ENCODE measurements at places on chromosomes 3 and 15.

DNA sequence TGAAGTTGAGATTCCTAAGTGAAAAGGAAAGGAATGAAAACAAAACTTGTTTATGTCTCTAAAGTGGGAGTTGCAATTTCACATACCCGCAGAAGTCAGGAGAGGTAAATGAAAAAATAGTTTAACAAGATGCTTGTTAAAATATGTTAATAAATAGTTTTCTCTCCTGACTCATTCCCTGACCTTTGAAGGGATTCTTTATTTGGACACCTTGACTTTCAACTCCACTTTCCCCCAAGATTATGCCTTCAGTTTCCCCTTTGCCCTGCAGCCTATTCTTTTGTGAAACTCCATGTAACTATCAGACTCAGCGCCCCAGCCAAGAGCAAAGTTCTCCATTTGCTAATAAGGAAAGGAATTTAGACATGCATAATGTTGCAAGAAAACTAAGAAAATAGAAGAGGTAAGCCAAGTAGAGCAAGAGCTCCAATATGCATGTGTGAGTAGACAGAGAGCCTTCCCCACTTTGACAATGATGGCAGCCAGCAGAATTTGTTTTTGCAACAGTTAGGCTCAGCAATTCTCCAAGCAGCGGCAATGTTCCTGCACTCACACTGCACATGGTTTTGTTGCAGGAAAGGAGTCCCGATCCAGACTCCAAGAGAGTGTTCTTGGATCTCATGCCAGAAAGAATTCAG, 61.2 kb downstream of the CD200 start:
- DNase-seq: no peak

GRCh38 chr15:36748366-36749115, 169.1 kb downstream of the CDIN1 start:
- DNase-seq: no peak

DNA sequence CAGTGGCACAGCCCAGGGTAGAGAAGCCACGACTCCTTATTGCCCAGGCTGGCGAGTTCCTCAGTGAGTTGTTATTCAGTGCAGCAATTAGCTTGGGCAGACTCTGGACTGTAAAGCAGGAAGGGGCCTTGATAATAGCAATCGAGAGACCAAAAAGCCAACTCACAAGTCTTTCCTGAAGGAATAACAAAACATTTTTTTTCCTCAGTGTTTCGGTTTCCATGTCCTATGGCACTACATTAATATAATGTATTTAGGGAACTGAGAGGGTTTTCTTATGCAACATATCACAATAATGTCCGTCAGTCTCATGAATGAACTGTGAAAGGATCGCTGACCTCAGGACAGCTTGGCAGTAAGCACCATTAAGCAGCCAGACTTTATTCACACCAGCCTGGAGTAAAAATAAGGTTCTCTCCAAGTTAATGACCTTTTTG, 248.9 kb upstream of the TBL1XR1 start:
- no peak for DNase-seq

DNA sequence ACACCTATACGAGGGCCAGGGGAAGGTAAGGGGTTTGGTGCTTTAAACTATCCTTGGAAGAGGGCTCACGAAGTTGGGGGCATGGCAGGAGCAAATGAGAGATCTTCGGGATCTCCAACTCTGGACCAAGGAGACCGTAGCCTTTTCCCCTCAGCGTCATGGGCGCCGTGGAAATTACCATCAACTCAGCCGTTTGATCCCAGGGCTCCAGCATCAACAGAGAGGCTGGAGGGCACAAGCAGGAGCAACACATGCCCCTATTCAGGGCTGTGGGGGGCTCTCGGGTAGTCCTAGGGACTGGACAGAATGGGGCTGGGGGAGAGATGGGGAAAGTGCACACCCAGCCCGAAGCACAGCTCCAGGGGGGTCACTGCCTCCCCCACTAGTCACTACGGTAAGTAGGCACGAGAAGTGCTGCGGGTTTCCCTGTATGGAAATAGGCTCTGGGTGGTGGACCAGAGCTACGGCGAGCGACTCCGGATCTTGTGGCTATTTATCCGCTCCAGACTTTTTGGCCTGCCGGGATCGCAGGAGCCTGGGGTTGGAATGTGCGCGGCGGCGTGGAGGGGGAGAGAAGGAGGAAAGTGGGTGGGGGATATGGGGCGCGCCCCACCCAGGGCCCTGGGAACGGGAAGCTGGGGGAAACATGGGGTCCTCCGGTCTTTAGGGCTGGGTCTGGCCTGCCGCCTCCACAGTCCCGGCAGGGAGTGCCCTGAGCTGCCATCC, 539 bp upstream of the LAMB2 start:
- peak; percentile 82 for DNase-seq

GRCh38 chr3:190076136-190076535, 44.6 kb downstream of the P3H2 start:
- DNase-seq: no peak

DNA sequence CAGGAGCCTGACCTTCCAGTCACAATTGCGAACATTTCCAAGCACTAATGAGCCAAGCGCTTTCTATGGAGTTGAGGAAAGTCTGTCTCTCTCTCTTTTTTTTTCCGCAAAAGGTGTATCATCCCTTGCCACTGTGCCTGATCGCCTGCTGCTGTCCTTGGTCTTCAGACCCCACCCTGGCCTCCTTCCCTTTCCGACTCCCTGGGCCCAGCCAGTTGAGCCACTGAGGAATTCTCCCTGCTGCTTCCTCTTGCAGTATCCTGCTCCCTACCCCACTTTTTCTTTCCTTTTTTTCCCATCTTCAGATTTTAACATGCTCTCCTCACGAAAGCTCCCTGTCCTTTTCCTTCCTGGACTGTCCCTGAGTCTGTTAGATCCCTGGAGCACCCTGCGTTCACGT, 396.5 kb upstream of the C2CD4B start:
- no peak for DNase-seq

DNA sequence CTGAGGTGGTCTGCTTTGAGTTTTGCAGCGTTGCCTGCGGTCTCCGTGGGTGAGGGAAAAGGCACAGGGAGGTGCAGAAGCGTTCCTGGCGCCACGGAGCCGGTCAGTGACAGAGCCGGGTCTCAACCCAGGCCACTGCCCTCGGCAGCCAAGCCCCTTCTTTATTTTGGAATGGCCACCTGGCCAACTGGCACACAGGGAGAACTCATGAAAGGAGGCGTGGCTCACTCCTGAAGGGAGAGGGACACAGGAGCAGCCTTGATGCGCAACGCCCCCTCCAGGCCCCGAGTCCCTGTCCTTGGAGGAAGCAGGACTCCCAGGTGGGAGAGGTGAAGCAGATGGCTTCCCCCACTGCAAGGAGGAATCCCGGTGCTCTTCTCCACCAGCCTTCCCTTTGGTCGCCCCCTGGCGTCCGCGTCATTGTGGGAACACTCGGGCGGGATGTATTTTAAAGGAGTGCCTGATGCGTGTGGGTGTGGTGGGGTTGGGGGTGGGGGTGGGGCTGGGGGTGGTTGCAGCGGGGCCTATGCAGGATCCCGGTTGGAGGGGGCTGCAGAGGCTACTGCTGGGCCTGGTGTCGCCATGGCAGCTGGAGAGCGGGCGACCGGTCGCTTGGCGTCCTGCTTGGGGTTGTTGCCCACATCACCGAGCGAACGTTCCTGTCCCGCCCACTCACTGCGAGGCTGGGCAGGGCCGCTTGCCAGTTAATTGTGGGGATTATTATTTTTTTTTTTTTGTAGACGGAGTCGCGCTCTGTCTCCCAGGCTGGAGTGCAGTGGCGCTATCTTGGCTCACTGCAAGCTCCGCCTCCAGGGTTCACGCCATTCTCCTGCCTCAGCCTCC, 32.6 kb downstream of the APBA2 start:
- no peak for DNase-seq

- DNase-seq: no peak
Measured at GRCh38 chr15:52575072-52575471, 6.2 kb upstream of the ARPP19 start.

DNA sequence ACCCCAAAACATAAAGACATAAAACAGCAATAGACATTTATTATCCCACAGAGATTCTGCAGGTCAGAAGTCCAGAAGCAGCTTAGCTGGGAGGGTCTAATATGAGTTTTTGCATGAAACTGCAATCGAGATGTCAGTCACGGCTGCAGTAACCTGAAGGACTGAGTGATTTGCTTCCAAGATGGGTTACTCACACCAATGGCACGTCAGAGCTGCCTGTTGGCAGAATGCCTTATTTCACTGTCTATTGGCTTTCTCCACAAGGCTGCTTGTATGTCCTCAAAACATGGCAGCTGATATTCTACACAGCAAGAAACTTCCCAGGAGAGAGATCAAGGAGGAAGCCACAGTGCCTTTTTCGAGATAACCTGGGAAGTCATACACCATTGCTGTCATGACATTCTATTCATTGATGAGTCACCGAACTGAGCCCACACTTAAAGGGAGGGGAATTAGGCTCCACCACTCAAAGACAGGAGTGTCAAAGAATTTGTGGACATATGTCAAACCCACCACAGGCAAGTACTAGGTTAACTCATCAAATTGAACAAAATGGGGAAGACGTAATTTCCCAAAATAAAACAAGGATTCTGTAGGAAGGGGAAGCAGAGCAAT, 122.2 kb downstream of the SYNPR start:
- DNase-seq: no peak

GRCh38 chr3:100928638-100929428, 64.4 kb downstream of the ABI3BP start:
- peak; percentile 99 for DNase-seq

DNA sequence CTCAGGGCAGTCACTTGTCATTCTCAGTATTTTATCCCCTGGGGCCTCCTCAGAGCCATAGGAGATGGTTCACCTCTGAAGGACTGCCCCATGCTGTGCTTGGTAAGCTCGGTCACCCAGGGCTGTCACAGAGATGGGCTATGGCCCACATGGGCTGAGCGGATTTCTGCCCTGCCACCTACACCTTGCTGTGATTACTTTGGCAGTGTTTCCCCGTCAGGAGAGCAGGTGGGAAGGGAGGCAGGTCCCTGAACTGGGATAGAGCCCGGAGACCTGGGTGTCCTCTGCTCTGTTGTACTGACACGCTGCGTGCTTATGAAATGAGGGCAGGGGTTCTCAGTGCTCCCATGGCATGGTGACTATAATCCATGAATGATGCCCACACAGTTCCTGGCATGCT, 48.9 kb downstream of the APBA2 start:
- DNase-seq: no peak

GRCh38 chr3:66361356-66361755, 139.5 kb downstream of the LRIG1 start:
- DNase-seq: no peak

DNA sequence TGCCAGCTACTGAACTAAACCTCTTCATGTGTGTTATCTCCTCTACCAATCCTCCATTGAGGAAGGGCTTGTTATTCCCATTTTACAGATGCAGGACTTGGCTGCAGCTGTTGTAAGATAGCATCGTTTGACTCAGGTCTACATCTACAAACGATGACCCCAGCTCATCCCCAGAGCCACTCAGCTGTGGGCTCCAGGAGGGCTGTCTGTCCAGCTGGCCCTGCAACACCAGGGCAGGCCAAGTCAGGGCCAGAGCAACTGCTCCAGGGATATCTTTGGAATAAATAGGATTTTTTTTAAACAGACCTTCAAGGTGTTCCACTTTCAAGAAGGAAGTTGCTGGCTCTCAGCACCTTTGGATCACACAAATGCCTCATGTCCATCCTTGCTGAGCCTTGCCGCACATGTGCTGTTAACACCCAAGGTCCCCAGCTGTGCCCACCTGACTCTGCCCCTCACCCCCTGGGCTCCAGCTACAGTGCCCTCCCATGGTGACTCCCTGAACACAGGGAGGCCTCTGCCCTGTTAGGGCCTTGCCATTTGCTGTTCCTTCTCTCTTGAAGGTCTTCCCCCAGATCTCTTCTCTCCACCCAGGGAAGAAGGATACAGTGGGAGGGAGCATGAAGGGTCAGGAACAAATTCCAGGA, 31.0 kb downstream of the ALDH1L1 start:
- DNase-seq: no peak

DNA sequence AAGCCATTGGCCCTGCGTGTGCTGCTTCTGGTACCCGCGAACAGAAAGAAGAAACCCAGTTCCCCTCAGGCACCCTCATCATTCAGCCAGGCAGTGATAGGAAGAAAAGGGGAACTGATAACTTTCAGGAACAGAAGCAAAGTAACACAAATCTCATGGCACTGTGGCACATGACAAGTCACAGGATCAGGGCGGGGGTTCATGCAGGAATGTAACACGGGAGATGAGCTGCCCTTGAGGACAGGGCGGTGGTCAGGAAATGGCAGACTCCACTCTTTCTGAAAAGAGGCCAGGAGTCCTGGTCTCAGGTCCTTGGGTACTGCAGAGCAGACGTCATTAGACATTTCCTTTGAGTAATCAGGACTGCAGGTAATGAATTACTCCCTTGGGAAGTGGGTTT, 95.5 kb downstream of the CCNL1 start:
- no peak for DNase-seq

GRCh38 chr3:11548721-11549131, 95.0 kb downstream of the VGLL4 start:
- no peak for DNase-seq

GRCh38 chr3:23508464-23508863, 297.3 kb upstream of the UBE2E1 start:
- DNase-seq: no peak

DNA sequence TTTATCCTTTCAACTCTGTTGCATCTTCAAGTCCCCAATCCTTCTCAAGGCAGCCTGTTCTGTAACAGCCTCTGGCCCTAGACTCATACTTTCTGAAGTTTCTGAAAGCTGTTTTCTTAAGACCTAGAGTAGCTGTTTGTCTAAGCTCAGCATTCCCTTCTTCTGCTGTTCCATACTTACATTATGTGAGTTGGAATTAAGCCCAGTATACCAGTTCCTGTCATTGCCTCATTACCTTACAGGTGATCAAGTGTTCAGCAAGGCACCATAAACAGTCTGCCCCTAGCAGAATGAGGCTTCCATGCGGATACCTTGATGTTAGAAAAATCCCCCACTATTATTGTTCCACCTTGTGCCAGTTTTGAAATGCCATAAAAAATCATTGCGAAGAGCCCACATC, 180.6 kb downstream of the PLCL2 start:
- no peak for DNase-seq

DNA sequence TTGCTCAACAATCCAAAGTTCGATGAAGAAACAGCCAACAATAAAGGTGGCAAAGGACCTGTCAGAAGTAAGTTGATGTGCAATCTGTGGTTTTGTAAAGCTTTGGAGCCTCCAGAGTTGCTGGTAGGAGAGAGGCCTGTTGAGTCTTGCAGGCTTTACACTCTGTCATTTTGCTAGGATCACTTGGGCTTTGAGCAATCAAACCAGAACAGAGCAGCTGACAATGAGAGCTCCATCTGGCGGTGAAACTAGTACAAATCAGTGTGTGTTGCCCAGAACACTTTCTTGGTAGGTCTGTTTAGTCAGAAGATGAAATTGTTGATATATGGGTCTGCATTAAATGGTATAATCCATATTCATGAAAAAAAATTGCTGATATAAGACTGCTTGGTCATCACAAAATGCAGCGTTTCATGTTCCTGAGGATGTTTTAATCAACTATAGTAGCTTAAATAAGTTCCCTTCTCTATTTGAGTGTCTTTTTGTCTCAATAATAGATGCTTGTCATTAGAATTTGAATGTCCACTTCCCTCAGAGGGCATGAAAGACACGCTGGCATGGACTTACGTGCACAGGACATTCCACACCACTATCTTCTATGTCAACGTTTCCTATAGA, 25.7 kb downstream of the TMOD2 start:
- peak; percentile 67 for DNase-seq

Measured in stromal cell of bone marrow (primary cell).